Hypothalamus (tissue), 51 donors: ENCODE measurements at places on chromosomes 1 and 21.
A peak's percentile ranks its signal among the peaks of the same experiment; 100 is the strongest.

DNA sequence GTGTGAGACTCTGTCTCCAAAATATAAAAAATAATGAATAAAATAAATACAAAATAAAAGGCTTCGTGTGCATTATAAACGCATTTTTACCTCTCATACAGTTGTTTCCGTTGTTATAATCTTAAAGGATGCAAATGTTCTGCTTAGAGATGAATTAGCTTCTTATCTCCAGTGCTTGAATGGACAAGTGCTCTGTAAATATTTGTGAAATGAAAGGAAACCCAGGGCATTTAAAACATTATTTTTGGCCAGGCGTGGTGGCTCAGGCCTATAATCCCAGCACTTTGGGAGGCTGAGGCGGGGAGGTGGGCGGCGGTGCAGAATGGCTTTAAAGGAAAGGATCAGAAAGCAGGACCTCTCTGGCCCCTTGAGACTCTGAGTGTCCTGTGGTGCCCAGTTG is 94.5 kb downstream of the HUNK start:
- no peak for DNase-seq

DNA sequence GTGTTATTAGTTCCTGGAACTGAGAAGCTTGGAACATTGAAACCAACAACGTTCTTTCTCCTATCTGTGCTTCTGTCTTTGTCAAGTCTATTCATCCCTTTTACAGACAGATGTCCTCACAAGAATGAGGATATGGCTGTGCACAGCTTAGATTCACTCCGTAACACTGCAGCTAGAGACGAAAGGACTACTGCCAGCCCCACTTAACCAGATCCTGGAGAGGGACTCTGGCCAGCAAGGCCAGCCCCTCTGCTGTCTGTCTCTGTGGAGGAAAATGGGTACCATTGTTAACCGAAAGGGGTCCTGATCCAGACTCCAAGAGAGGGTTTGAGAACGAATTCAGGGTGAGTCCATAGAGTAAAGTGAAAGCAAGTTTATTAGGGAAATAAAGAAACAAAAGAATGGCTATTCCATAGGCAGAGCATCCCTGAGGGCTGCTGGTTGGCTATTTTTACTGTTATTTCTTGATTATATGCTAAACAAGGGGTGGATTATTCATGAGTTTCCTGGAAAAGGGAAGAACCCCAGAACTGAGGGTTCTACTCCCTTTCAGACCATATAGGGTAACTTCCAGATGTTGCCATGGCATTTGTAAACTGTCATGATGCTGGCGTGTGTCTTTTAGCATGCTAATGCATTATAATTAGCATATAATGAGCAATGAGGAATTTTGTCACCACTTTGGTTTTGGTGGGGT is 17.4 kb upstream of the USP24 start:
- DNase-seq: no peak

- DNase-seq: no peak
Observed at GRCh38 chr1:24578846-24579245, 23.0 kb downstream of the NCMAP start.

DNA sequence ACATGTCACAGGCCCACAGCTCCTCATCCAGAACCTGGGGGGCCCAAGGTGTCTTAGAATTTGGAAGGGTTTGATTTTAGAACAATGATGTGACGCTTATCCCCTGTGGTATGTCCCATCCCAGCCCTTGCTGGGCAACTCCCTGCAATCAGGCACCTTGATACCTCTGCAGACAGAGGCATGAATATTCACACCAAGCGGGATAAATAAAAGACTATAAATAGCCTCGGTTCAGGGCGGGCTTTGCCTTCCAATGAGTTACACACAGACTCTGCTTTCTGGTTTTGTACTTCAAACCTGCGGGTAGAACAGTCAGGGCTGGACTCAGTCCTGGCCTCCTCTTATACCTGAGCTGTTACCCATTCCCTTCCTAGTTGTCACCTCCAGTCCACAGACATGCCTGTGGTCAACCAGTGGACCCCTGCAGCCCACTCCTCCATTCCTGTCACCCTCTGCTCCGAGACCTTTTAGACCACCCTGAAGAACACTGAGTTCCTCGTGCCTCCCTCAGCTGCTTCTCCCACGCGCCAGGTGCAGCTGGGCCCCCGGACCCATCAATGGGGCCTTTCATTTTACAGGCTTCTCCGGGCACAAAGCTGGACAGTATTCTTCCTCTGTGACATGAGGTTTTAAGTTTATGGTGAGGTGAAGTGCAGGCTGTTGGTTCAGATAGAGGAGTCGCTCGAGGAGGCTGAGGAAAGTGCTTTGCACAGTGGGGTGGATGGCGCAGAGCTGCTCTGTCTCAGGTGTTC is 120.1 kb upstream of the TNR start:
- no peak for DNase-seq

GRCh38 chr1:242426271-242426905 is 98.1 kb downstream of the PLD5 start:
- DNase-seq: no peak

DNA sequence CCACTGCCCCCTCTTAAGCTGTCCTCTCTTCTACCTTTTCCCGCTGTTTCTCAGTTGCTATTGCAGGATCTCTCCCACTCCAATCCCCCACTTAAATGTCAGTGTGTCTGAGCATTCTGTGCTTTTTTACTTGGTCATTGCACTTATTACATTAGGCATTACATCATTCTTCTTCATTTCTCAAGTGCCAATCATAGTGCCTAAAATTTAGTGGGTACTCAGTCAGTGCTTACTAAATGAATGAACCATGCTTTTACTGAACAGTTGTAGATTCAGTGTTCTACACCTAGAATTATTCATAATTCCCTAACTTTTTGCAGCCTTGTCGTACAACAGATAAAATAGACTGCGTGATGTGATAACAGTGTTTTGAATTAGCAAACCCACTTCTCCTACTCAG is 19.4 kb downstream of the ARMH1 start:
- DNase-seq: no peak

DNA sequence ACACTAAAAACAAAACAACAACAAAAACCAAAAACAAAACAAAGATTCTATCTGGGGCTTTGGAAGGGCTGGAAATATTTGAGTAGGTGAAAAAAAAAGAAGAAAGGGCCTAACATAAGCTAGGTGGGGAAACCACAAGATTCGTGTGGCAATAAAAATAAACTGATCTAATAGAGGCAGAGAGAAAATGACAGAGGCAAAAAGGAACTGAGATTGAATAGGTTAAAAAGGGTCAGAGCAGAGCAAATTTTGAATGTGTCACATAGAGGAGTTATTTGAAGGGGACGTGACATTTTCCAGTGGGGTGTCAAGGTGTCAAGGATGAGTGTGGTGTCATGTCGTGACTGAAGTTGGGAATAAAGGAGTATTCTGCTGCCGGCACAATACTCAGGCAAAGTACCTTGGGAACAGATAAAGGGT is 65.2 kb upstream of the RALGPS2 start:
- DNase-seq: no peak

DNA sequence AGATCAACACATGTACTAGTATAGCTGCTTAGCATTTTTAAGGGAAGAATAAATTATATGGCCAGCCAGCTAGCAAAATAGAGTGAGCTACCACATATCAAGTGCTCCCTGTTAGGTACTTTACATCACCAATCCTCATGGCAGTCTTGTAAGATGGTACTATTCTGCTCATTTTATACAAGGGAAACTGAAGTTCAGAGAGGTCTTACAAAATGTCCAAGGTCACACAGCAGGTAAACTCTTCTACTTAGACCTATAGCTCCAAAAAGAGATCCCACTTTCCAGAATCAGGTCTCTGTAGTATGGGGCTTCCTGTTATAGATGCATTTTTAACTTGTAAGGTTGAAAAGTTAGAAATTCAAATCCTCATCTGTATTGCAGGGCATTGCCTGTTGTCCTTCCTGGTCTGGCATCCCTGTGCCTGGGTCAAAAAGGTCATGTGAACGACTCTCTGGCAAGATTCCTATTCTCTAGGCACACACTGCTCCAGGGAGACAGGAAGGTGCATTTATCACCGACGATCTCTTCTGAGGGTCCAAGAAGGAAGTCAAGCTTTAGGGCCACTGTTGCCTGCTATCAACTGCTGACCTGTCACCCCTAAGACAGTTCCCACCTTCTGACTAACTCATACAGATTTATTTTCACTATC is 41.1 kb downstream of the TRIT1 start:
- DNase-seq: no peak

DNA sequence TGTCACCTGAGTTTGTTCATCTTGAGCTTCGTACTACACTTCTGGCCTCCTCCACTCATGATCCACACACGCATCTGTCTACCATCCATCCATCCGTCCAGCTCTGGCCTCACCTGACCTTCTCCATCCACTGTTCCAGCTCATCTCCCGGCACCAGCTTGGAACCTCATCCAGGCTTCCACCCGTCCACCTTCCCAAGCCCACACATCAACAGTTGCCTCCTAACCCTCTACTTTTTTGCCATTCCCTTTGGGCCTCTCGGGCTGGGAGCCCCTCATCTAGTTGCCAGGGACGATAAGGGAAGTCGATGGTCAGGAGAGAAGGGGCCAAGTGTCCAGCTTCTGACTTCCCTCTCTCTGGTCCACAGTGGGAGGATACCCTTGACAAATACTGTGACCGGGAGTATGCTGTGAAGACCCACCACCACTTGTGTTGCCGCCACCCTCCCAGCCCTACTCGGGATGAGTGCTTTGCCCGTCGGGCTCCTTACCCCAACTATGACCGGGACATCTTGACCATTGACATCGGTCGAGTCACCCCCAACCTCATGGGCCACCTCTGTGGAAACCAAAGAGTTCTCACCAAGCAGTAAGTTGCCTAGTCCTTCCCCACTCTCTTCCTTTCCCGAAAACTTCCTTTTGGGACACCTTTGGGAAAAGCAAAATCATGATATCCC is 3.4 kb upstream of the FALEC start:
- DNase-seq: no peak

DNA sequence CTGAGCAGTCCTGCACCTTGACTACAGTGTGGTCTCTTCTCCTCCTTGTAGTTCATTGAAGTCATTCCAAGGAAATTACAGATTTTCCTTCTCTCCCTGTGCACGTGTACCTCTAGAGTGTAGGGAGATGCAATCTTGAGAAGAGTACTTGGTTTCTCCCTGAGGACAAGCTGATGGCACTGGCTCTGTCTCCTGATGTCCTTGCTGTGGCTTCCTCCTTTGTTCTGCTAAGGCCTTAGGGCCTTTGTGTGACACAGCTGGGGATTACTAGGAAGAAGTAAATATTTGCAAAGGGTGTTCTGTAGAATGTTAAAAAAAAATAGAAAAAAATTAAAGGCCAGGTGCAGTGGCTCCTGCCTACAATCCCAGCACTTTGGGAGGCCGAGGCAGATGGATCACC is 66.2 kb upstream of the APOBEC4 start:
- no peak for DNase-seq

GRCh38 chr1:3052501-3052900 is 16.5 kb upstream of the PRDM16 start:
- no peak for DNase-seq

DNA sequence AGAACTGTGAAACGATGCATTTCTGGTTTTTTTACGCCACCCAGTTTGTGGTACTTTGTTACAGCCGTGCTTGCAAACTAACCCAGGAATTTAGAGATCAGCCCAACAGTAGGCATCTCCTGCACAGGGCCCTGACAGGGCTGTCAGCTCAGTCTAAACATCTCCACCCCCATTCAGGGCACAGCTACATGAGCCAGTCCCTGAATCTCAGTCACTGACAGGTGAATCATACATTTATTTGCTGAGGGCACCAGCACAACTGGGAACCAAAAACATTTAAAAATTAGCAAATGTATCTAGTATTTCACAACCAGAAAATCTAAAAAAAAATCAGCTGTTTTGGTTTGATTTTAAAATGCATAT is 30.7 kb downstream of the PRDX6 start:
- DNase-seq: no peak

DNA sequence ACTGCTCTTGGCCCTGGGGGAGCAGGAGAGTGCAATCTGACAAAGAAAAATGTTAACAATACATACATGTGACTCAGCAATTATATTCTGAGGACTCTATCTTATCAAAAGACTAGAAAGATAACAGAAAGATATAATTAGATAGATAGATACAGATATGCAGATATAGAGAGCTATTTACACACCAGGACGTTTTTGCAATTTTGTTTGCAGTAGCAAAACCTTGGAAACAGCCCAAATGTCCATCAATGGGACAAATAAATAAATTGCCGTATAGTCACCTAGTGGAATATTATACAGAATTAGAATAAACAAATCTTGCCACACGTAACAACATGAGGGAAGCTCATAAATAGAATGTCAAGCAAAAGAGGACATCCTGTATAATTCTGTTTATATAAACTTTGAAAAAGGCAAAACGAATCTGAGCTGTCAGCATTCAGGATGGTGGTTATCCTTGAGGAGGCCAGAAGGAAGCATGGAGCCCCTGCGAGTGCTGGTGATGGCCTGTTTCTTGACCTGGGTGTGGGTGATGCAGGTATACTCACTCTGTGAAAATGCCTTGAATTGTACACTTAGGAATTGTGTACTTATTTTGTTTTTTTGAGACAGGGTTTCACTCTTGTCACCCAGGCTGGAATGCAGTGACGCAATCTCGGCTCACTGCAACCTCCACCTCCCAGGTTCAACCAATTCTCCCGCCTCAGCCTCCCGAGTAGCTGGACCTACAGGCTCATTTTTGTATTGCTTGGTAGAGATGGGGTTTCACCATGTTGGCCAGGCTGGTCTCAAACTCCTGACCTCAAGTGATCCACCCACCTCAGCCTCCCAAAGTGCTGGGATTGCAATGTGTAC is 12.8 kb upstream of the TRIM63 start:
- DNase-seq: no peak

DNA sequence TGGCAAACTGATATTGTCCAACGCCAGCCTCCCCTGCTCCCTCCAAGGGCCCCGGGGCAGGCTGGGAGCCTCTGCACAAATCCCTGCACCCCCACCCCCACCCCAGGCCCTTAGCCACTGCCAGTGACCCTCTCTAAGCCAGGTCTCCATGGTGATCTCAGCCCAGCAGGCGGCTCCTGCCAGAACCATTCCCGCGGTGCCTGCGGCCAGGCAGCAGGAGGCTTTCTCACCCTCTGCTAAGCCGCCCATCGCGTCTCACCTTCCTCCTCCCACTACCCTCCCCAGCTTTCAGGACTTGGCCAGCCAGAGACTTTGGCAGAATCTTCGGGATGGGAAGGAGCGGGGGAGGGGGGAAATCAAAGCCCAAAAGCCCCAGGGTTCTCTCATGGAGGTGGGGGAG is 46.8 kb upstream of the WASF2 start:
- peak; percentile 85 for DNase-seq

GRCh38 chr1:47435506-47436303 is 2.1 kb upstream of the FOXD2 start:
- DNase-seq: no peak

DNA sequence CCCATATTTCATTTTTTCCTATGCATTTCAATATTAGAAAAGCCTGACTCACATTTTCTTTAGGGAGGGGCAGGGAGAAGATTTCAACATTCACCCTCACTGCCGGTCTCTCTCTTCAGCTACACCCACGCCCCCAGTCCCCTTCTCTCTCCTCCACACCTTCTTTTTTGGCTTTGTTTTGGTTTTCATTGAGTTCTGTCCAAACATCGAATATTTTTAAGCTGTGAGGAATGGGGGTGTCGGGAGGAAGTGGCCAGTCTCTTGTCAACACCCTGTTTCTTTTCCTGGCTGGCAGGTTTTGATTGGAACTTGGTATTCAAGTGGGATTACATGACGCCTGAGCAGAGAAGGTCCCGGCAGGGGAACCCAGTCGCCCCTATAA is 177.3 kb downstream of the PGBD5 start:
- DNase-seq: no peak

- DNase-seq: no peak
Observed at GRCh38 chr1:112527266-112528010, 18.7 kb downstream of the WNT2B start.

- DNase-seq: no peak
Observed at GRCh38 chr1:215844266-215844665, 277.2 kb downstream of the KCTD3 start.
